ENCODE measurements at places on chromosomes 3 and 15. TPM values are rescaled to one million over a fixed set of nuclear protein-coding genes. Genes with fewer than 3 reads are reported as not detected.

DNA sequence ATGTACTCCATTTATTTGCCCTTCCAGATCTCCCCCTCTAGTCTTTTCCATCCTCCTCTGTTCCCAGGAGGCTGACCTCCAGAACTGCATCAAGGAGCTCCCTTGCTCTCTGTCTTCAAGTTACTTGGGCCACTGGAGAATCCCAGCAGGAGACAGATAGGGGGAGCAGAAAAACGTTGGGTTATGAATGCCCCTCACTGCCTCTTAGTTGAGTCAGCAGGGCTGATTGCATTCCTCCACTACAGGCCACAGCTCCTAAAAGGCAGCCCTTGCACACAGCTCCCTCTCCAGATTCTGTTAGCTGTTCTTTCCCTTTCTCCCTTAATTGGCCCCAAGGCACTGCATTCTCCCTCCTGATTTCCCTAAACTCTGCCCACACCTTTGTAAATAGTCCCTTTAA, 12.4 kb upstream of the CEP152 start:
- no peaks in the 10 kb centered on the region for H3K4me1 ChIP-seq
- no peaks in the 10 kb centered on the region for H3K27me3 ChIP-seq
- no peak overlapping the region for H3K4me3 ChIP-seq
- no peak for DNase-seq
- no peak overlapping the region for H3K27ac ChIP-seq
- H3K36me3 ChIP-seq, result no peaks in the 10 kb centered on the region

DNA sequence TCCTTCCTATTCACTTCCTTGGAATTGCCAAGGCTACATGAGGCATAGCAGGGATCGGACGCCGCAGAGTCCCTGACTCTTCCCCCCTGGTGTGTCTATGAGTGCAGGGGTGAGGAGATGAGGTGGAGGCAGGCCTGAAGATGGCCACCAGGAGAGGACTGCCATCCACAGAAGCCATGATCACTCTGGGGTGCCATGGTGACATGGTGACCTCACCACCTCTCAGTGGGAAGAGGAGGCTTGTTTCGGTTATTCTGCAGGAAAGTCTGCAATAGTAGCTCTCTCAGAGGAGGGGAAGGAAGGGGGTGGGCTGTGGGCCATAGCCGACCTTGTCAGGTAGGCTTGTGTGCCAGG, 57.0 kb upstream of the LIMD1 start:
- peaks cover 6% of the 10 kb centered on the region for H3K4me1 ChIP-seq
- no peak overlapping the region for H3K27ac ChIP-seq
- H3K4me3 ChIP-seq, result no peak overlapping the region
- no peaks in the 10 kb centered on the region for H3K27me3 ChIP-seq

Gene RBPMS2
- polyA plus RNA-seq, result 5.1 TPM

DNA sequence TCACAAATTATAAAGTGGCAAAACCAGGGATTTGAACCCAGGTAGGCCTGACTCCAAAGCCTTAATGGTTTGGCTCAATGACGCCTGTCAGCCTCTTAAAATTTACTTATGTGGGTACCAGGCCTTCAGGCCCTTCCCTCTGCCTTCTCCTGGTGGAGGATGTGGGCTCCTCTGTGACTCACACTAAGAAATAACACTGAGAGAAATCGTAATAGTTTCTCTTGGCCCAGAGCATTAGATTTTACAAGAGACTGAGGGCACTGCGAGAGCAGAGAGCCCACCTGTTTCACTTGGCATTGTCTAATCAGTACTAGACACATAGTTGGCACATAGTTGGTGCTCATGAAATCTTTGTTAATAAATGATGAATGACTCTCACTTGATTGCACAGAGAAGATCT, 505.2 kb downstream of the SHQ1 start:
- H3K27me3 ChIP-seq, result no peaks in the 10 kb centered on the region
- H3K27ac ChIP-seq, result no peak overlapping the region
- H3K4me1 ChIP-seq, result no peaks in the 10 kb centered on the region
- no peak overlapping the region for H3K4me3 ChIP-seq

Gene CYP1A1
- 0.04 TPM for polyA plus RNA-seq

Gene DPPA2
- 0.03 TPM for polyA plus RNA-seq

DNA sequence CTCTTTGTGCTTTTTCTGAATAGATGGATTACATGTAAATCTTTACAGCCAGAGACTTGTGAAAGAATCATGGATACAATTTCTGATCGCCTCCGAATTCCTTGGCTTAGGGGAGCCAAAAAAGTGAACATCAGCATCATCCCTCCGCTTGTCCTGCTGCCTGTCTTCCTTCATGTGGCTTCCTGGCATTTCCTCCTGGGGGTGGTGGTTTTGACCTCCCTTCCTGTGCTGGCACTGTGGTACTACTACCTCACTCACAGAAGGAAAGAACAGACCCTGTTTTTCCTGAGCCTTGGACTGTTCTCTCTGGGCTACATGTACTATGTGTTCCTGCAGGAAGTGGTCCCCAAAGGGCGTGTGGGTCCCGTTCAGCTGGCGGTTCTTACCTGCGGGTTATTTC, 5.9 kb downstream of the ZDHHC23 start:
- H3K36me3 ChIP-seq, result no peaks in the 10 kb centered on the region
- no peak for DNase-seq
- no peak overlapping the region for H3K27ac ChIP-seq
- H3K4me1 ChIP-seq, result no peaks in the 10 kb centered on the region

DNA sequence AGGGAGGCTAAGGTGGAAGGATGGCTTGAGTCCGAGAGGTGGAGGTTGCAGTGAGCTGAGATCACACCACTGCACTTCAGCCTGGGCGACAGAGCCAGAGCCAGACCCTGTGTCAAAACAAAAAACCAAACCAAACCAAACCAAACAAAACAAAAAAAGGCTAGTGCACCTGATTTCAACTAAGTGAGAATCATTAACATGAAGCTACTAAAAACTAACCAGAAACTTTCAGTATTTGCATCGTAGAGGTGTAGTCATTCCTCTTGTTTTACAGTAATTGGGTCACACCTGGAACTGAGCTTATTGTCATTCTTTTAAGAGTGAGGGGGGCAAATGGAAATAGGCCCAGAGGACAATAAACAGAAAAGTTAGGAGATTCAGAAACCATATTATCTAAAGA, 58.5 kb downstream of the ST6GAL1 start:
- H3K4me3 ChIP-seq, result no peak overlapping the region
- H3K4me1 ChIP-seq, result no peaks in the 10 kb centered on the region
- no peak for DNase-seq

GRCh38 chr3:65605876-65606432, 432.8 kb downstream of the MAGI1 start:
- no peaks in the 10 kb centered on the region for H3K4me1 ChIP-seq
- H3K27me3 ChIP-seq, result no peaks in the 10 kb centered on the region
- no peak overlapping the region for H3K4me3 ChIP-seq
- H3K36me3 ChIP-seq, result no peaks in the 10 kb centered on the region
- H3K27ac ChIP-seq, result no peak overlapping the region

DNA sequence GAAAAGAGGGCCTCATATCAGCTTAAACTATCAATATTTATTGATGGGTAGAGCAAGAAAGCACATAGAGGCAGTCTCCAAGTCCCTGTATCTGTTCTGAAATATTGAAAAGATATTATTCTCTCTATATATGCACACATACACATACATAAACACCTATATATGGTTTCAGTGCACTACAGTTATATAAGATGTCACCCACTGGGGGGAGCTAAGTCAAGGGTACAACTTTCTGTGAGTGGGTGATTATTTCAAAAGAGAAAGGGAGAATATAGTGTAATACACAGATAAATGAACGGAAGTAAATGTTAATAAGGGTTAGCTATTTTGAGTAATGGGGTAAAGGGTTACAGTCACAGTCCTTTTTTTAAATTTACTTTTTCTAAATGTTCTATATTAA, 8.8 kb downstream of the SNTN start:
- H3K4me3 ChIP-seq, result no peak overlapping the region
- H3K36me3 ChIP-seq, result no peaks in the 10 kb centered on the region
- DNase-seq, result no peak
- no peak overlapping the region for H3K27ac ChIP-seq

DNA sequence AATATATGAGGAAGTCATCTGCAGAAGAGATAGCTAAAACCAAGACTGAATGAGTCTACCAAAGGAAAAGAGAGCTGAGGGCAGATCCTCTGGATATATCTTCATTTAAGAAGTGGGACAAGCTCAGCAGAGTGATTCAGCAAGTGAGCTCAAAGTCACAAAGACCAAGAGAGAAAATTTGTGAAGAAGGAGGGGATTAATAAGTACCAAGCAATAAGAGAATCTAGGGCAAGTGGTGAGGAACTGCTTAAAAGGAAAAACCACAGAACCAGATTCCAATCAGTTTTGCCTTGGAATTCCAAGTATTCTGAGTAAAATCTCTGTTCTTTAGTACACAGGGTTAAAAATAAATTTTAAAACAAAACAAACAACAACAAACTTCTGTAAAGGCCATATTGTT, 3.6 kb downstream of the EHHADH start:
- no peaks in the 10 kb centered on the region for H3K27me3 ChIP-seq
- DNase-seq, result no peak
- H3K36me3 ChIP-seq, result no peaks in the 10 kb centered on the region
- H3K4me1 ChIP-seq, result no peaks in the 10 kb centered on the region

Gene LRTM1
- polyA plus RNA-seq, result not detected

- H3K4me3 ChIP-seq, result no peak overlapping the region
- no peak overlapping the region for H3K27ac ChIP-seq
- DNase-seq, result peak; percentile 52
- peaks cover 10% of the 10 kb centered on the region for H3K4me1 ChIP-seq
- no peaks in the 10 kb centered on the region for H3K27me3 ChIP-seq
Observed at GRCh38 chr3:76872999-76873398, 166.9 kb upstream of the ROBO2 start.

- peaks cover 35% of the 10 kb centered on the region for H3K27me3 ChIP-seq
- peak; percentile 25 for DNase-seq
- no peaks in the 10 kb centered on the region for H3K4me1 ChIP-seq
Observed at GRCh38 chr3:136819392-136819730, 435 bp downstream of the SLC35G2 start.

Gene SCAANT1
- not detected for polyA plus RNA-seq

- H3K36me3 ChIP-seq, result no peaks in the 10 kb centered on the region
- H3K4me3 ChIP-seq, result no peak overlapping the region
- DNase-seq, result no peak
- no peak overlapping the region for H3K27ac ChIP-seq
Observed at GRCh38 chr3:14522768-14523167, 17.4 kb downstream of the GRIP2 start.

GRCh38 chr3:61575893-61576292, 14.5 kb downstream of the PTPRG start:
- no peaks in the 10 kb centered on the region for H3K36me3 ChIP-seq
- H3K27ac ChIP-seq, result no peak overlapping the region
- DNase-seq, result no peak
- H3K4me3 ChIP-seq, result no peak overlapping the region
- H3K4me1 ChIP-seq, result no peaks in the 10 kb centered on the region

- no peak for DNase-seq
- H3K27ac ChIP-seq, result no peak overlapping the region
- no peak overlapping the region for H3K4me3 ChIP-seq
- H3K27me3 ChIP-seq, result no peaks in the 10 kb centered on the region
- H3K36me3 ChIP-seq, result no peaks in the 10 kb centered on the region
Observed at GRCh38 chr3:46851364-46852333, 11.6 kb downstream of the MYL3 start.

Gene UTS2B
- polyA plus RNA-seq, result not detected

- peaks cover 29% of the 10 kb centered on the region for H3K36me3 ChIP-seq
- H3K27me3 ChIP-seq, result no peaks in the 10 kb centered on the region
- peak overlapping the region; percentile 27 for H3K27ac ChIP-seq
Observed at GRCh38 chr3:36864180-36865053, 80.4 kb downstream of the TRANK1 start.

- no peak for DNase-seq
- no peaks in the 10 kb centered on the region for H3K27me3 ChIP-seq
Observed at GRCh38 chr3:83877910-83878309, 1080.9 kb upstream of the CADM2 start.

DNA sequence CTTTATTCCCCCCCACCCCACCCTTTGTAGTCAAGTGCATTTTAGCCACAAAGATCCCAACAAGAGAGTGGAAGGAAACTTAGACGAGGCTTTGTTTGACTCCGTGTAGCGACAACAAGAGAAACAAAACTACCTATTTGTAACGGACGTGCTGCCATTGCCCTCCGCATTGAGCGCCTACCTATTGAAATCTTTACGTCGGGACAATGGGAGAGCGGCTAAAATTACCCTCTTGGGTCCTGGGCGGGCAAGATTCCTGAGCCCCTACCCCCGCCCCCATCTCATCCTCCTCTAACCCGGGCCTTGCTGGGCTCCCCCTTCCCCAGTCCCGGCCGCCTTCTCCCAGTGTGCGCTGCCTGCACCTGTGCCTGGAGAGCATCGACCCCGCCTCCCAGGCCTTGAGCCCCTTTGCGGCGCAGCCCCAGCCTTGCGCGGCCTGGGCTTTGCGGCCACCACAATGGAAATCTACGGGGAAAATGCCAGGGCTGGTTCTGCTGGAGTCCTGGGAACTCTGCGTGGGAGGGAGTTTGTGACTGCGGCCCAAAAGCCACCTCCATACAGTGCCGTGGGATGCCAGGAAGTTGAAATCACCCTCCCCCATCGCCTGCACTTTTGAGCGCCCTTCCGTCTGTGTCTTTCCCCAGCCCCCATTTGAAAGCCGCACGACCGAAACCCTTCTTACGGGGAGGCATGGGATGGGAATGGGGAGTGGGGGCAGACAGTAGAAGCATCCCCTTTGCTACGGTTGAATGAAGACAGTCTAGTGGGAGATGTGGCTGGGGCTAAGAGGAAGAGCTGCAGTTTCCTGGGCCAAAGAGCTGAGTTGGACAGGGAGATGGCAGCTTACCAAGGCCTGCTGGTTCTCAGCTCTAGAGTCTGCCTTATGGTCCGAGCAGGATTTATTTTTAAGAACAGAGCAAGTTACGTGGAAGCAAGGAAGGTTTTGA, 1.1 kb upstream of the SOX2 start:
- no peak overlapping the region for H3K4me3 ChIP-seq
- no peaks in the 10 kb centered on the region for H3K4me1 ChIP-seq
- H3K27ac ChIP-seq, result no peak overlapping the region
- H3K36me3 ChIP-seq, result no peaks in the 10 kb centered on the region

Gene CCDC13
- 0.37 TPM for polyA plus RNA-seq

Gene NR2E3
- polyA plus RNA-seq, result 0.27 TPM

DNA sequence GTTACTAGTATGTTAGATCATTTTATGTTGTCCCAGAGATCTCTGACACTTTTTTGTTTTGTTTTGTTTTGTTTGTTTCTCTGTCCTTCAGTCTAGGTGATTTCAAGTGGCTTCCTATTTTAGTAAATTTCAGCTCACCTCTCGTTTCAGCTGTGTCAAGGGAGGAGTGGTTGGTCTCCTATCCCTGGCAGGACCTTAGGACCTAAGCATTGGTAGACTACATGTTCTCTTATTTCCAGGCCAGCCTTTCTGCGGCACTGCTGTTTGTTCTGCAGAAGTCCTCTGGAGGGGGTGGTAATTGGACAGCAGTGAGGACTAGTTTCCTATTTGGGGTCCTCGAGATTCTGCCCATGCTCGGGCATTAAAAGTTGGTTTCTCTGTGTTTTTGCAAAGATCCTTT, 31.8 kb downstream of the MGA start:
- no peaks in the 10 kb centered on the region for H3K27me3 ChIP-seq
- no peak overlapping the region for H3K4me3 ChIP-seq
- no peak for DNase-seq
- peaks cover 2% of the 10 kb centered on the region for H3K4me1 ChIP-seq
- no peak overlapping the region for H3K27ac ChIP-seq
